Neural crest cell (in vitro differentiated cells): ENCODE measurements at places on chromosomes 11 and 22. TPM values are rescaled to one million over a fixed set of nuclear protein-coding genes. Genes with fewer than 3 reads are reported as not detected.

CHID1 gene
- 81.8 and 82.4 TPM in 2 replicates for total RNA-seq

TMEM126B gene
- 48.4 and 48.6 TPM in 2 replicates for total RNA-seq

P2RY2 gene
- total RNA-seq: 0.14 and 0.27 TPM in 2 replicates

MS4A12 gene
- total RNA-seq: not detected in 2 replicates

HEPN1 gene
- total RNA-seq: not detected in 2 replicates

GRCh38 chr22:46178755-46179505, 28.6 kb downstream of the PPARA start:
- no peak for DNase-seq

- DNase-seq: no peak
Observed at GRCh38 chr11:118102721-118103261, 16.0 kb upstream of the SMIM35 start.
